ENCODE measurements at places on chromosomes 7 and 10.

- no peak for DNase-seq
Measured at GRCh38 chr7:134701272-134701671, 54.6 kb downstream of the BPGM start.

DNA sequence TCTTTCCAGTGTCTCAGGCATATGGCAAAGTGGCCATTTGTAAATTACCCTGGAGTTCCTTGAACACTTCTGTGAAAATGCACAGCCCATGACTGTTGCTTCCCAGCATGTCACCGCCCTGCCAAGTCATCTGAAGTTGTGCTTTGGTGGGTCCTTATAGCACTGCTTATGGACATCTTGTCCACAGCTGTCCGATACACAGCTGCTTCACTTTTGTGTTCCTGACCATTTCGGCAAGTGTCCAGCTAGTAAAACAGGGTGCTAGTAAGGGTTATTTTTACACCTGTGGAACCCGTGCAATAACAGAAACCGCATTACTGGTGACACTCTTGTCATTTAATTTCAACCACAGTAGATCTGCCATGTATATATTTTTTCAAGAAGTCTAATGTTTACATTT lies 29.7 kb downstream of the PIP4K2A start:
- no peak for DNase-seq

DNA sequence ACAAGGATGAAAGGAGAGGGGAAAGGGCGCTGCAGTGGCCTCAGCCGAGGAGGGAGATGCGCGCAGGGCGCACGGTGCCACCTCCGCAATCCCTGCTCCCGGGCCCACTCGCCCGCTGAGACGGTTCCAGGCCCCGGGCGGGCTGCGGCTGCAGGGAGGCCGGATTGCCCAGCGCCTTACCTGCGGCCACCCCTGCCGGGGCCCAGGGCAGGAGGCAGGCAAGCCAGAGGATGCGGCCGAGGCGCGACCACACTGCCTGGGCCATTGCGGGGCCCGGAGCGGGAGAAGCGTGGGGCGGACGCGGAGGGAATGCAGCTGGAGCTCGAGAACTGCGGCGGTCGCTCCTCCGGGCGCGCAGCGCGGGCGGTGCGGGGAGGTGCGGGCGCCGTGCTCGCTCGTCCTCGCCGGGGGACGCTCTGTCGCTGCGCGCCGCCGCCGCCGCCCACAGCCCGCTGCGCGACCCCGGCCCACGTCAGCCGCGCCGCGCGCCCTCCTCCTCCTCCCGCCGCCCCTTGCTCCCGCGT lies at the start of gene TMEM130:
TSS of gene TMEM130 (minus strand) at position 418 of the 524 bp plus-strand sequence. CDS start at position 265, 153 bp downstream.
- DNase-seq, result no peak

DNA sequence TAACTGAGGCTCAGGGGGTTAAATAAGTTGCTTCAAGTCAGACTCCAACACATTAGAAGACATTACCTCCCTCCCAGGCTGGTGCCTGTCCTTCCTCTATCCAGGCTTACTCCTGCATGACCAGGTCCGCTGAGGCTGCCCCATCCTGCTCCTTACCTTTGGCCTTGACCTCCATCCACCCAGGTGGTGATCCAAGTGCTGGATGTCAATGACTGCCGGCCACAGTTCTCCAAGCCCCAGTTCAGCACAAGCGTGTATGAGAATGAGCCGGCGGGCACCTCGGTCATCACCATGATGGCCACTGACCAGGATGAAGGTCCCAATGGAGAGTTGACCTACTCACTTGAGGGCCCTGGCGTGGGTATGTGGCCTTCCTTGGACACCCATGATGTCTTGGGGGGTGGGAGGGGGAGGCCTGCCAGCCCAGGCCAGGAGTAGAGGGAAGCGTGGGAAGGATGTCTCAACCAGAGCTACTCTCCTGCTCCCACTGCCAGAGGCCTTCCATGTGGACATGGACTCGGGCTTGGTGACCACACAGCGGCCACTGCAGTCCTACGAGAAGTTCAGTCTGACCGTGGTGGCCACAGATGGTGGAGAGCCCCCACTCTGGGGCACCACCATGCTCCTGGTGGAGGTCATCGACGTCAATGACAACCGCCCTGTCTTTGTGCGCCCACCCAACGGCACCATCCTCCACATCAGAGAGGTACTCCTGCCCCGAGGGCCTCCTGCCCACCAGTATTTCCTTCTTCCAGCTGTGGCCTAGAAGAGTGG lies 29.6 kb upstream of the VSIR start:
- DNase-seq, result no peak

DNA sequence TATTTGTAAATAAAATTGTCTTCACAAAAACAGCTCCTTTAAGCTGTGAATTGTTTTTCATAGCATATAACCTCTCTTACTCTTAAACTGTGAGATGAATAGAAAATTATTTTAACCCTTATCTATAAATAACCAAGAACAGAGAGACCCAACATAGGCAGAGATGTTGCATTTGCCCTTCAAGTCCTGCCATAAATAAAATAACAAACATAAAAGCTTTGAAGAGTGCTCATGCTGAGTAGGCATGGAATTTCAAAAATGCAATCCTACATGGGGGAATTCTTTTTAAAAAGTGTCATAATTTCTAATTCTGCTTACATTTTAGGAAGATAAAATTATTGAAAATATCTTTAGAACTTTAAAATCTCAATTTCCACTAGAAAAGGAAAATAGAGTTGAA lies 124.1 kb upstream of the FERD3L start:
- no peak for DNase-seq

GRCh38 chr7:148883266-148884048 lies 634 bp downstream of the EZH2 start:
- DNase-seq, result peak; percentile 70

GRCh38 chr10:18293536-18294510 lies 153.6 kb downstream of the CACNB2 start:
- DNase-seq, result no peak

DNA sequence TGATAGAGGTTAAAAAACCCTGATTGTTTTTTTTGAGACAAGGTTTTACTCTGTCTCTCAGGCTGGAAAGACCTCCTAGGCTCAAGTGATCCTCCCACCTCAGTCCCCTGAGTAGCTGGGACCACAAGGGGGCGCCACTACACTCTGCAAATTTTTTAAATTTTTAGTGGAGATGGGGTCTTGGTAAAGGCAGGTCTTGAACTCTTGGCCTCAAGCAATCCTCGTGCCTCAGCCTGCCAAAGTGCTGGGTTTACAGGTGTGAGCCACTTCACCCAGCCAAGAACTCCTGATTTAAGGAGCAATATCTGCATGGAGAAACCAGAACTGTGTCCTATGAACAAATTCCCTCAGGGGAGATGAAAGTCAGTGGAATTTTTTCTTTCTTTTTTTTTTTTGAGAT lies 7.3 kb upstream of the KLHDC10 start:
- DNase-seq, result peak; percentile 70

DNA sequence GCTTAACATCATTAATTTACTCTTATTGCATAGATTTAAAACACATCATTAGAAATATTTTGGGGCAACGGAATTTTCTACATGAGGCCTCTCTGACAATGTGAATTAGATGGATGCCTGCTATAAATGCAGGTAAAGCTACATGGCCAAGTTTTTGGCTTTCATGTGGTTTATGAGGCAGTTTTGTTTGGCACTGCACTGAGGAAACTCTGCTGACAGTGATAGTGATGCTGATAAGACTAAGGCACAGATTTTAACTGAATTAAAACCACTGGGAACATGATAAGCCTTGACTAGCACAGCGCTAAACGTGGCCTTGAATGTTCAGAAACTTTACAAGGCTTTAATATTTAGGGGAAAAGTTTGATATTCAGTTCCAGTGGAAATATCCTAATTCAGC lies 114.3 kb upstream of the NOBOX start:
- no peak for DNase-seq

- DNase-seq, result no peak
Measured at GRCh38 chr7:34837316-34837715, 179.3 kb downstream of the NPSR1 start.

DNA sequence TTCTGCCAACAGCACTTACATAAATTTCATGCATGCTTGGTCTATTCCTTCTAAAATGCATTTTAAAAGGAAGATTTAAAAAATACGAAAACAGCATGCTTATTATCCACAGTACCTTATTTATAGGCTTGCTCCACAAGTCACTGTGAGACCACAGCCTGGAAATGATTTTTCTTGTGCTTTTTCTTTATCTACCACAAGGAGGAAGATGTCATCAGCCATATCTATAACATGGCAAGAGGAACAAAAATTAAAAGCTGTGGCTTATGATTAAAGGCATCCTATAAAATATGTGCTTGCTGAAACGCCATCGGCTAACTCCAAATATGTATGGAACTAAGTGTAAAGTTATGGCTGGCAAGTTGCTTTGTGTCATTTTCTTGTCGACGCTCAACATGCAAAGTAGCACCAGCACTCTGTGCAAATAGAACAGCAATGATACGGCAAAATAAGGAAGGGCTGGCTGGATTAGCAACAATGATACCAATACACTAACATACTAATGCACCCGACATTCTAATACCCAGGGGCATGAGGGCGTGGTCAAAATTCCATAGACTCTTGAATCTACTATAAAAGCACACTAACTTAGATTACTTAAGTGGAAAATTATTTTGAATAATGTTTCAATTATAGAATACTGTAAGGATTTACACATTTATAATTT lies 41.2 kb upstream of the AKR1E2 start:
- DNase-seq, result no peak

DNA sequence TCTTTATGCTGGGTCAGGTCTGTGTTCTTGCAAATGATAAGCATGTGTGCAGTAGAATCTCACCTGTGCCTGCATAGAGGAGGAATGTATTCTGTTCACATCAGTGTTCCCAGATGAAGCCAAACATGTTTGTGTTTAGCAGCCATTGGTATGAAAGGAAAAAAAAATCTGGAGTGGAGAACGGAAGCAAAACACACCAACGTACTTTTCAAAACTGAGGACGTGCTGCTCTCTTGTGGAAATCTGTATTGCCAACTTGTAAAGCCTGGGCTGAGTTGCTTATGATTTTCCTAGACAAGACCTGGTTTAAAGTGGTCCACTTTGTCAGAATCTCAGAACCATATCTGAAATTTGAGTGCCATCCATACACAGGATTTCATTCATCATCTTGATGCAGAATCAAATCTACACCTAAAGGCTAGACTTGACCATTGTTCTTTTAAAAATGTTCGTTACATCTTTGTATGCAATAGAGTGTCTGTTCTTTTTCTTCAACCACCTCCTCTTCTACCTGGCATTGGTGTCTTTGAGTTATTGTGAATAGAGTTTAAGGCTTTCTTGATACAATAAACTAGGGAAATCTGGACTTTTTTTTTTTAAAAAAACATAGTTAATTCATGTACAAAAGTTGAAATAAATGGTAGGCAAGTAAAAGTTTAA lies 367.7 kb downstream of the PHF14 start:
- no peak for DNase-seq

DNA sequence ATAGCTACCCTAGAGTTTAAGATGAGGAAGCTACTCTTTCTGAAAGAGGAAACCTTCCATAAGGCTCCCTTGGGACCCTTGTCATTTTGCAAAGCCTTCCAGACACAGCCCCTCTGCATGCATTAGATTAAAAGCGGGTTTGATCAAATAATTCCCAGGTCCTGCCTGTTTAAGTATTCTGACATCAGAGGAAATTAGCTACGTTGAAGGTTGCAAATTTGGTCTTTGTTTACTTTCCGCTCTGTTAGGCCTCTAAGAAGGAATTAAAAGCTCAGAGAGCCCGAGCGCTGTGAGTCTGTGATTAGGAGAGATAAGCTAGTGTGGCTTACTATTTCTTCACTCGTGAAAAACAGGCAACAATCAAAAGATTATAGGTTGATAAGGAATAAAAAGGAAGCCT lies 1.4 kb upstream of the THSD7A start:
- DNase-seq, result no peak

DNA sequence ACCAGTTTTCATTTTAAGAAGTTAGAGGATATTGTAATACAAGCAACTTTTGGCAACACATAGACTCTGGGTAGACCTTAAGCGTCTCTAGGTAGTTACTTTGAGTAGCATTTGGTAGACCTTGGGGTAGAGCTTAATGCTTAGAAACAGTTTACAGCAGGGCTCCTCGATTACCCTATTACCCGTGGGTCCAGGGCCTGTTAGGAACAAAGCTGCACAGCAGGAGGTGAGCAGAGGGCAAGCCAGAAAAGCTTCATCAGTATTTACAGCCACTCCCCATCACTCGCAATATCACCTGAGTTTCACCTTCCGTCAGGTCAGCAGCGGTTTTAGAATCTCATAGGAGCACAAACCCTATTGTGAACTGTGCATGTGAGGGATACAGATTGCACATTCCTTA lies 173.5 kb downstream of the TSPAN12 start:
- no peak for DNase-seq

- DNase-seq, result no peak
Measured at GRCh38 chr7:132240821-132241422, 335.3 kb downstream of the PLXNA4 start.

- DNase-seq, result no peak
Measured at GRCh38 chr7:55060085-55060484, 41.3 kb downstream of the EGFR start.

DNA sequence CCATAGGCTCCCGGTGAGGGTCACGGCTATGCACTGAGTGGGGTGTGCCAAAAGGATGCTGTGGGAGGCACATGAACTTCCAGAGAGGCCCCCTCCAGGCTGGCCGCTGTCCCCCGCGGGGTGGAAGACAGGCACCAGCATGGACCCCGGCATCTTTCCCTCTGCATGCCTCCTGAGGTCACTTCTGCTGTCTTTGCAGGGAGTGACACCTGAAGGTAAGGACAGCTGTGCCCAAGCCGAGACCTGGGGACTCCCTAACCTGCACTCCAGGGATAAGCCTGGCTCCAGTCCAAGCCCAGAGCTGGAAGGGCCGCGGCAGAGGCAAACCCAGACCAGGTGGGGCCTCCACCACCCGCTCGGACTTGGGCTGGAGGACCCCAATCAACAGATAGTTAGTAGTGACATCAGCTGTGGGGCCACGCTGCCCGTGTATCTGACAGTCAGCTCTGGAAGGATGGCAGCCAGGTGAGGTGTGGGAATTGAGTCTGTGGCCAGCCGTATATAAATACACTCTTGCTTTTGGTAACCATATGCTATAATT lies 340.7 kb upstream of the MKI67 start:
- no peak for DNase-seq

GRCh38 chr7:5580714-5581395 lies 157.2 kb upstream of the TNRC18 start:
- DNase-seq, result no peak

GRCh38 chr10:99672884-99673283 lies 13.6 kb downstream of the ENTPD7 start:
- no peak for DNase-seq

DNA sequence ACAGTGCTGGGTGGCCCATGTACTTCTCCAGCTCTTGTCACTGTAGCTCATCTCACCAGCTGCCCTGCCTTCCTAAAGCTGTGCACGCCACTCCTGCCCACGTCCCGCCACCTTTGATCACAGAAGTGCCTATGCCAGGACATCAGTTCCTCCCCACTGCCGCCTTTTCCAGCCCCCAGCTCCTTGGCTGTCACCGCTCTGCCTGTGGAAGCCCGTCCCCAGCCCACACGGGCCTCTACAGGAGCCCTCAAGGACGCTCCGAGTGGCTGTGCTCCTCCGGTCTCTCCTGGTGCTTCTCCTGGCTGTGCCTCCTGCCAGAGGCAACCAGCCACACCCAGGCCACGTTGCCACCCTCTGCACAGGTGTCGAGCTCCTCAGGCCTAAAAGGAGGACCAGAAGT lies 19.3 kb upstream of the INMT start:
- no peak for DNase-seq

GRCh38 chr10:110864662-110865140 lies 7.0 kb upstream of the PDCD4 start:
- DNase-seq, result peak; percentile 22
